Naive thymus-derived CD8-positive, alpha-beta T cell (primary cell): ENCODE measurements at places on chromosomes 4 and X.
A peak's percentile ranks its signal among the peaks of the same experiment; 100 is the strongest.

DNA sequence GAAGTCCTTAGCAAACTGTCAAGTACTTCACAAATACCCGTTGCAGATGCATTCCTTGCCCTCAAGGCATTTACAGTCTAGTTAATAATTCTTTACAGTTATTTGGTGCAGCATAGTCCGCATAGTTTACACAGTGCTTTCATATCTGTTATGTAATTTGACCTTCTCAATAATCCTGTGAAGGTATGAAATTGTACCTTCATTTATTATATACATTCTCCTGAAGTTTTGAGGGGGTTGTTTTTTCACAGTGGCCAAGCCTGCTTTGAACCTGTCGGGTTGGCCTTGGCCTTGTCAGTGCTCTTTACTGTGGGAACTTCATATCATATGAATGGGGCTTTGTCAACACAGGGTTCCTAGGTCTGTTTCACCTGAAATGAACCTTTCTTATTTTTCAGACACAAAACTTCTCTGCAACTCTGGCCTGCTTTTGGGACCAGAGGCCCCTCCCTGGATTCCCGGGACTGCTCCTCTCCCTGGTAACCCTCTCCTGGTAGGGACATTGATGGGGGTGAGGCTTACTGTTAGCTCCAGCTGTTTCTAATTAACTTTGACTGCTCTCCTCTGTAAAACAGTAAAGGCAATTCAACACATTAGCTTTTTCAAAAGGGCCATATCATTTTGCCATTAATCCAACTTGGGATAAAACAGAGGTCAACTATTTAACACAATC lies 9.1 kb downstream of the IGFBP7 start:
- no peak overlapping the region for H3K4me3 ChIP-seq
- no peak overlapping the region for H3K27ac ChIP-seq
- H3K27me3 ChIP-seq, result peaks cover under 1% of the 10 kb centered on the region
- DNase-seq, result no peak
- H3K36me3 ChIP-seq, result no peaks in the 10 kb centered on the region

- H3K4me1 ChIP-seq, result peaks cover 13% of the 10 kb centered on the region
- no peaks in the 10 kb centered on the region for H3K27me3 ChIP-seq
- peaks cover 28% of the 10 kb centered on the region for H3K36me3 ChIP-seq
- H3K4me3 ChIP-seq, result peak within 1 kb of the TSS; percentile 90
Measured at GRCh38 chrX:136497556-136498052, at the start of gene HTATSF1. Gene HTATSF1 (plus strand): TSS chrX:136497592. CDS start chrX:136497685, 93 bp downstream.

DNA sequence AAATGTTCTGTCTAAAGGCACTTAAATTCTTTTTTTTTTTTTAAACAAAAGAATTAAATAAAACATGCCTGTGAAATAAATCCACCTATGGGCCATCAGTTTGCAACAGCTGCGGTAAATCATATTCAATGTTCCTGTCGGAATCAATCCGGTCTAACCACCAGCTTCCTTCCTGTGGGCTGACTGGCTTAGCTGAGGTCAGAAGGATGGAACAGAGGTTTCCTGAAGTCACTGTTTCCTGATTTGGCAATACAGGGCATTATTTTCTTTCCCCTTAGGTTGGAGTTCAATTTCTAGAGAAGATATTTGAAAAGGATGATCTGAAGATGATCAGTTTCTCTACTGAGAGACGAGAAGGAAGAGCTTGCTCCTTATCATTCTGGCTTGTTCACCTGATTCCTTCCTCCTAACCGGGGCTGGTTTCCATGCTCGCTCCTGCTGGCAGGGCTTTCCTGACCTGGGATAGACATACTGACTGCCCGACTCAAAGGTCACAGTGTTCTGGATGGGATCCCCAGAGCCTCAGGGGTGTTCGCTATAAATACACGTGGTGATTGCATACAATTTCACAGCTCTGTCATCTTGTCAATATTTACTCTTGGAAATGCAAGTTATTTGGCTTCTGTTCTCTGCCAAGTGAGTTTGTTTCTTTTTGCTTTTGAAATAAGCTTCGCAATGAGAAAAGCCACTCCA lies 21.7 kb downstream of the PDLIM3 start:
- H3K27me3 ChIP-seq, result peaks cover 43% of the 10 kb centered on the region
- peaks cover 17% of the 10 kb centered on the region for H3K4me1 ChIP-seq
- no peak overlapping the region for H3K27ac ChIP-seq
- H3K36me3 ChIP-seq, result no peaks in the 10 kb centered on the region
- H3K4me3 ChIP-seq, result peak overlapping the region; percentile 39
- DNase-seq, result no peak

GRCh38 chrX:134880866-134881265 lies 109.9 kb upstream of the SMIM10 start:
- H3K36me3 ChIP-seq, result no peaks in the 10 kb centered on the region
- H3K4me1 ChIP-seq, result no peaks in the 10 kb centered on the region
- no peak for DNase-seq
- H3K27ac ChIP-seq, result no peak overlapping the region
- H3K27me3 ChIP-seq, result no peaks in the 10 kb centered on the region

GRCh38 chrX:132046533-132046932 lies 23.4 kb downstream of the STK26 start:
- H3K27me3 ChIP-seq, result no peaks in the 10 kb centered on the region
- no peaks in the 10 kb centered on the region for H3K36me3 ChIP-seq
